ENCODE measurements at places on chromosomes 7 and 10. TPM values are rescaled to one million over a fixed set of nuclear protein-coding genes. Genes with fewer than 3 reads are reported as not detected.

PPP1R17 gene
- 0.96 TPM for total RNA-seq

TAS2R60 gene
- total RNA-seq = not detected

GRCh38 chr7:86947929-86948328 lies 111.5 kb downstream of the ELAPOR2 start:
- no peak for DNase-seq
- peaks cover 8% of the 10 kb centered on the region for H3K36me3 ChIP-seq
- H3K27me3 ChIP-seq = no peaks in the 10 kb centered on the region
- peaks cover 30% of the 10 kb centered on the region for H3K4me1 ChIP-seq
- H3K4me3 ChIP-seq = no peak overlapping the region

H2BK1 gene
- total RNA-seq = not detected

GPR15LG gene
- not detected for total RNA-seq

DNA sequence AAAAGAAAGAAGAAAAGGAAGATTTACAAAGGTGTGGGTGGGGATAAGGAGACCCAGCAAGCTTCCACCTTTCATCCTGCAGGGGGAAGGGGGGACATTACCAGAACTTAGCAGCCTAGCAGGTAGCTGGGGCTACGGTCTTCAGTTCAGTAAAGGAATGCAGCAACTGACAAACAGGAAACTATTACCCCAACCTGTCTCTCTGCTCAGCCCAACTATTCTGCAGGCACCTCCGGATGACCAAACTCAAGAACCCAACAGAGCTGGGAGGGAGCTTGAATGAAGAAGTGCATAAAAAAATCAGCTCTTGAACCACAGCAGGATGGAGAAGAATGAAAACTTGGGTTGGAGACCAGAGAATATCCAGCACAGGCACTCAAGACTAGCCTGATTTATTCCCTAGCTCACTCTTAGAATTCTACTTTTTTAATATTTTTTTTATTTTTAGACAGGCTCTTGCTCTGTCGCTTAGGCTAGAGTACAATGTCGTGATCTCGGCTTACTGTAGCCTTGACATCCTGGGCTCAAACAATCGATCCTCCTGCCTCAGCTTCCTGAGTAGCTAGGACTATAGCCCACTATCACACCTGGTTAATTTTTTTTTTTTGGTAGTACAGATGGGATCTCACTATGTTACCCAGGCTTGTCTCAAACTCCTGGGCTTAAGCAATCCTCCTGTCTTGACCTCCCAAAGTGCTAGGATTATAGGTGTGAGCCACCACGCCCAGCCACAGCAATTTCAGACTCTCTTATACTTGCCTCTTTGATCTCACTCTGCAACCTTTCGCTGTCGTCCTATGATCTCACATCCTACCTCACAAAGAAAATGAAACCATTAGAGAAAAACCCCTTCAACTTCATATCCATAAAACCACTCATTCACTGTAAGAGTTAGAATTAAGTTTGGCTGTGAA lies 18.5 kb upstream of the C10orf67 start:
- H3K4me1 ChIP-seq = no peaks in the 10 kb centered on the region
- no peaks in the 10 kb centered on the region for H3K36me3 ChIP-seq
- no peak overlapping the region for H3K4me3 ChIP-seq
- DNase-seq = no peak

DNA sequence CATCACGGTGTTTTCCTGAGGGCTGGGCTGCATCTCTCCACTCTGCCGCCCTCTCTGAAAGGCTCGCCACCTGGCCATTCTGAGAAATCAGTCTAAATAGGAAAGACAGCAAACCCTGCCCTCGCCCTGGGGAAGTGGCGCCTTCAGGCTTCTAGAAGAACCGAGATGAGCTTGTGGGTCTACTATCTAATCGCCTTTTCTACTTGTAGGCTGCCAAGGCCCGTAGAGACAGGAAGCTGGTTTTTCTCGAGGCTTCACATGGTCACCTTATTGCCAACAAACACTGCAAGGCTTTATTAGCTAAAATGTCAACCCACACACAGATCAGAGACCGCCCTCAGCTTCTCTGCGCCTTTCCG lies 21.4 kb downstream of the LAT2 start:
- H3K27ac ChIP-seq = no peak overlapping the region
- H3K36me3 ChIP-seq = peaks cover 26% of the 10 kb centered on the region
- H3K4me1 ChIP-seq = peaks cover 13% of the 10 kb centered on the region
- DNase-seq = no peak
- H3K27me3 ChIP-seq = no peaks in the 10 kb centered on the region

DNA sequence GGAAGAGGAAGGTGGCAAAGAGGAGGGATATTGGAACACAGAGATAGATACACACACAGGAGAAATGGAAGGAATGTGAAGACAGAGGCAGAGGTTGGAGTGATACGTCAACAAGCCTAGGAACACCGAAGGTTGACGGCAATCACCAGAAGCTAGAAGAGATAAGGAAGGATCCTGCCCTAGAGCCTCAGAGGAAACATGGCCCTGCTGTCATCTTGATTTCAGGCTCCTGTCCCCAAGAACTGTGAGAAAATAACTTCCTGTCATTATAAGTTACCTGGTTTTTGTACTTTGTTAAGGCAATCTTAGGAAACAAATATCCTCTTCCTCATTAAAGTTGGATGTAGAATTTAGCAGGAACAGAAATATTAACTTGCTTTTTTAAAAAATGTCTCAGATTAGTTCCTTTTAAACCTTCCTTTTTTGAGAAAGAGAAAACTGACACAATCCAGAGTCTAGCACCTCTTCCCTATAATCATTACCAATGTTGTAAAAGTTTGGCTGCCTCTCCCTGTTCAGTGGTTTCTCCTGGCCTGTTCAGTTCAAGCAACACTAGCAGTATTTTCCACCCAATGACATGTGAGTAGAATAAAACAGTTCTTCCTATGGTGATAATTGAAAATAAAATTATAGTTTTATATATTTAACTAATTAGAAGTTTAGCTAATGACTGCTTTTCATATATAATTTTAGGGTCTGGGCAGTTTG lies 28.8 kb upstream of the GNAI1 start:
- H3K27ac ChIP-seq = no peak overlapping the region
- H3K27me3 ChIP-seq = no peaks in the 10 kb centered on the region
- H3K4me3 ChIP-seq = no peak overlapping the region
- no peak for DNase-seq

GRCh38 chr7:48113275-48113674 lies 24.2 kb downstream of the UPP1 start:
- H3K36me3 ChIP-seq = peaks cover 1% of the 10 kb centered on the region
- H3K4me1 ChIP-seq = peaks cover 17% of the 10 kb centered on the region
- DNase-seq = no peak
- no peaks in the 10 kb centered on the region for H3K27me3 ChIP-seq
- no peak overlapping the region for H3K4me3 ChIP-seq

DNA sequence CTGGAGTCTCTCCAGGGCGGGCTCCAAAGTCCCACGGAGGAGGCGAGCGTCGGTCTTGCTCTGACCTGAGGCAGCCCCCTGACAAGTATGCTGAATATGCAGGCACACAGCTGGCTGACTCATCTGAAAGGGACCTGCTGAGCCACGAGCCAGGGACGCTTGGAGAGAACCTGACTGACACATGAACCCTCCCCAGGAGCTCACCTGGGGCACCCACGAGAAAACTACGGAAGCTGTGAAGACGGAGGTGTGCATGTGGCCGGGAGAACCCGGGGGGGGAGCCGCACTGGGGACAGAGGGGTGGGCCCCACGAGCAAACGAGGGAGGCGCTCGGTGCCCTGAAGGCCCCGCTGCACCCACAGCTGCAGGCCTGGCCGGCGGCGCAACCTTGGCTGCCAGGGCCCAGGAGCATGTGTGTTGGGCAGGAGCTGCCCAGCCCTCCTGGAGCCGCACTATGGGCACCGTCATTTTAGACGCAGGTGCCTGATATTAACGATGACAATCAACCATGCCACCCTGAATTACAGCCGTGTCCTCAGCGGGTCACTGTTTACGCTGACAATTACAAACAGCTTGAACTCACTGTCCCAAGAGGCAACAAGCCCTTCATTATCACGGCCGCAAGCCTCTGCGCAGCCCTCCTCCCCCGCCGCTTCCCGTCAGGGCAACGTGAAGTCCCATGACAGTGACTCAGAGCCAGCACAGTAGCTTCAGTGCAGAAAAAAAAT lies 64.7 kb downstream of the DIP2C start:
- no peak overlapping the region for H3K4me3 ChIP-seq
- peak overlapping the region; percentile 96 for H3K27ac ChIP-seq
- H3K27me3 ChIP-seq = no peaks in the 10 kb centered on the region
- peaks cover 29% of the 10 kb centered on the region for H3K4me1 ChIP-seq
- H3K36me3 ChIP-seq = peaks cover 7% of the 10 kb centered on the region

DNA sequence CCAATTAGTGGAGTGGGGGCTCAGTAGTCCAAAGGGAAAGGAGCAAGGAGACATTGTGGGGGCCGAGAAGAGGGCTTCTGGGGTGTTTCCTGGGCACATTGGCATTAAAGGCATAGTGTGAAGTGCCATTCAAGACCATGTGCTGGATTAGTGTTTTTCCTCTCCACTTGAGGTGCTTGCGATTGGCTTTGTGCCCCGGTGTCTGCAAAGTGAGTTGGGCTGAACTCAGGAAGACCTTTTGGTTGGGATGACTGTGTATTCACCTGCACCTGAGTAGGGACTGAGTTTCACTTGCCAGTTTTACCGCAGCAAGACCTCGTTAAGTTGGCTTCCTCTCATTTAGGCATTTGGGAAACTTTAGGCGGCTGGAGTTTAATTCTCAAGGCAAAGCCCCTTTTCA lies 73.0 kb downstream of the TCF7L2 start:
- peaks cover 57% of the 10 kb centered on the region for H3K4me1 ChIP-seq
- no peak overlapping the region for H3K4me3 ChIP-seq
- no peaks in the 10 kb centered on the region for H3K27me3 ChIP-seq
- H3K27ac ChIP-seq = peak overlapping the region; percentile 24
- no peak for DNase-seq
- H3K36me3 ChIP-seq = peaks cover 6% of the 10 kb centered on the region

GRCh38 chr10:69961881-69962745 lies 90.5 kb upstream of the MACROH2A2 start:
- H3K27ac ChIP-seq = no peak overlapping the region
- DNase-seq = no peak
- no peaks in the 10 kb centered on the region for H3K4me1 ChIP-seq
- peaks cover 13% of the 10 kb centered on the region for H3K27me3 ChIP-seq
- H3K4me3 ChIP-seq = no peak overlapping the region
- no peaks in the 10 kb centered on the region for H3K36me3 ChIP-seq

TRIM74 gene
- total RNA-seq = 2.1 TPM

GRCh38 chr10:29158066-29158465 lies 130.8 kb upstream of the LYZL1 start:
- DNase-seq = no peak
- H3K27ac ChIP-seq = no peak overlapping the region
- no peaks in the 10 kb centered on the region for H3K36me3 ChIP-seq
- H3K27me3 ChIP-seq = no peaks in the 10 kb centered on the region
- H3K4me3 ChIP-seq = no peak overlapping the region
- peaks cover 8% of the 10 kb centered on the region for H3K4me1 ChIP-seq

DNA sequence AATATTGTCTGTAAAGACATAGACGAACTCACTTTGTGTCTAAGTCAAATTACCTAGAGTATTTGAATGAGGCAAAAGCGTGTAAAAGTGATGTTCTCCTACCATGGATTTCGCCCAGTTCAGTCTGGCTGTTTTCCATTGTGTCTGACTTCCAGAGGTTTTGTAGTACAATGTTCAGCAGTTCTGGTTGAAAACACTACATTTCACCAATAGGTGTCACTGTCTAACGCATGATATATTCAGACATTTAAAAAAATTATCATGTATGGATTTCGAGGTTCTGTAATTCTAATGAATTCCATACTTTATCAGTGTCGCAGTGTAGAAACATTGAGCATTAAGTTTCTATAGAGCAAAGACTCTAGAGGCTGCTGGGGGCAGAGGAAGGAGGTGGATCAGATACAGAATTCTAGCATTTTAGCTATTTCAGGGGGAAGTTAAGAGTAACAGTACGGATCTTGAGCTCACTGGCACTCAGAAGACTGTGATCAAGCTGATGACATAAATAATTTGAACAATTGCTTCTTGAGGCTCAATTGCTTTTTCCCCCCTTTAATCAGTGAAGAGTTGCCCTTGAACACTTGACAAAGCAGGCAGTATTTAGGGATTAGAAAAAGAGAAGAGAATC lies 196.9 kb upstream of the RHOBTB1 start:
- no peak overlapping the region for H3K27ac ChIP-seq
- no peaks in the 10 kb centered on the region for H3K36me3 ChIP-seq
- no peak overlapping the region for H3K4me3 ChIP-seq
- DNase-seq = no peak

DNA sequence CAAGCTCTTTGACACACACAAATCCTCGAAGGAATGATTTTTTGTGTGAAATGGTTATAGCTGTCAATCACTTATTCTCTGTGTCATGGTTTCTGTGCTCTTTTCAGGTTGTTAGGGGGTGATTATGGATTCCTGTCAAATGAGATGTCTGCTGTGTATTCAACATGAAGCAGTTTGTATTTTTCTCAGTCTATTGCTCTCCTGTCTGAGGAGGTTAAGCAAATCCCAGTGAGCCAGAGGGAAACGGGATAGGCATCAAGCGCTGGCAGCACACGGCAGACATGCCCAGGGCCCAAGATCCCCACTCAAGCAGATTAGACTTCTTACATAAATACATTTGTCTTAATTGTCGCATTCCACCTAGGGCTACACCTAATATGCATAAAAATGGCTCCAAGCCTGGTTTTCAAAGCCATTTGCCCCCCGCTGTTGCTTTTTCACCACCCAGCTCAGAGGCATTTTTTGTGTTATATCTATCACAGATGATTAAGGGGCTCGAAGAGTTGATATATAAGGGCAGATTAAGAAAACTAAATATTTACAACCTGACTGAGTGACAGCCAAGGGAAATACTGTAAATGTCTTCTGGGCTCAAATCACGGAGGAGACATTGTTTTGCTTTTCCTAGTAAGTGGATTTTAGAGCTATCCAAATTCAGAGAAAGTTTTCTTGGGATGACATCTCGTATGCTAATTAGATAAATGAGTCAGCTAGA lies 192.7 kb upstream of the LRGUK start:
- DNase-seq = no peak
- peaks cover 4% of the 10 kb centered on the region for H3K4me1 ChIP-seq
- H3K36me3 ChIP-seq = peaks cover 5% of the 10 kb centered on the region
- no peak overlapping the region for H3K27ac ChIP-seq

ADIRF gene
- not detected for total RNA-seq

DNA sequence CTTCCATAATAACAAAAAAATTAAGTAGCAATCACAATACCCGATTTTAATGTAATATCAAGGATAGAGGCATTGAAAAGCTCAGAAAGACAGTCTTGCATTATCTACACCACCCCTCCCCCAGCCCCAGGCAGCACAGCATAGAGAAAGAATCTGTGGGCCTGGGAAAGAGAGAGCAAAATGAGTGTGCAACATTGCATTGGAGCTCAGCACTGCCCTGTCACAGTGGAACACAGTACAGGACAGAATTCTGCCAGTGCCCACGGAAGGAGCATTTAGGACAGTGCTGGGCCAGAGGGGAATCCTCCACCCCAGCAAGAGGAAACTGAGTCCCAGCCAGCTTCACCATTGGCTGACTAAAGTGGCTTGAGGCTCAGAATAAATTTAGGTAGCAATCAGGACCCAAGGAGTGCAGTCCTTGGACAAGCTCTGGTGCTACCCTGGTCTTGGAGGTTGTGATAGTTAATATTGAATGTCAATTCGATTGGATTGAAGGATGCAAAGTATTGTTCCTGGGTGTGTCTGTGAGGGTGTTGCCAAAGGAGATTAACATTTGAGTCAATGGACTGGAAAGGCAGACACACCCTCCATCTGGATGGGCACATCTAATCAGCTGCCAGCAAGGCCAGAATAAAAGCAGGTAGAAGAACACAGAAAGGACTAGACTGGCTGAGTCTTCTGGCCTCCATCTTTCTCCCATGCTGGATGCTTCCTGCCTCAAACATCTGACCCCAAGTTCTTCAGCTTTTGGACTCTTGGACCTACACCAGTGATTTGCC lies 234.4 kb downstream of the ANK3 start:
- H3K36me3 ChIP-seq = peaks cover 9% of the 10 kb centered on the region
- no peaks in the 10 kb centered on the region for H3K27me3 ChIP-seq
- no peak for DNase-seq
- no peak overlapping the region for H3K4me3 ChIP-seq
- H3K27ac ChIP-seq = no peak overlapping the region
- H3K4me1 ChIP-seq = peaks cover under 1% of the 10 kb centered on the region

INSYN2A gene
- total RNA-seq = not detected

Measured in progenitor cell of endocrine pancreas (in vitro differentiated cells).